ENCODE measurements at places on chromosomes 16 and 17.

GRCh38 chr17:74512624-74513091 lies 18.6 kb downstream of the CD300LB start:
- peak; percentile 48 for DNase-seq

DNA sequence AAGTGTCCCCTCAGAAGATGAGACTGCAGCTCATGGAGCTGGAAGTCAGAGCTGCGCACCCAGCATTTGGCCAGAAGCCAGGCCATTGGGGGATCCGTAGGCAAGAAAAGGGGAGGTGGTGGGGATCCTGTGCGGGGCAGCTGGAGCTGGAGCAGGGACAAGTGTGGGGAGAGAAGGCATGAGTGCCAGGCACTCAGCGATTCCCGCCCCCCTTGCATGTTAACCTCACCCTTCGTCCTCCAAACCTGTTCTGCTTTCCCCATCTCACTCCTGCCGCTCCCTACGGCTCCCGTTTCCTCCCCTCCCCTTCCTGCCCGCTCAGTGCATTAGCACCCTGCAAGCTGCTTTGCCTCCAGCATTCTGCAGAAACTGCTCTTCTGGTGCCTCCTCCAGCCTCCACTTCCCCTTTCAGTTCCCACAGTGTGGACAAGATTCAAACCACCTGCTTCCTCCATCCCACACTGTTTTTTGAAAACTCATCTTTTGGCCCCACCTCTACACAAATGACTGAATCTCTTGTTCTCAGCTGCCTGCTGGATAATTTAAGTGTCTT lies 5.6 kb downstream of the ALOX15 start:
- DNase-seq: no peak

DNA sequence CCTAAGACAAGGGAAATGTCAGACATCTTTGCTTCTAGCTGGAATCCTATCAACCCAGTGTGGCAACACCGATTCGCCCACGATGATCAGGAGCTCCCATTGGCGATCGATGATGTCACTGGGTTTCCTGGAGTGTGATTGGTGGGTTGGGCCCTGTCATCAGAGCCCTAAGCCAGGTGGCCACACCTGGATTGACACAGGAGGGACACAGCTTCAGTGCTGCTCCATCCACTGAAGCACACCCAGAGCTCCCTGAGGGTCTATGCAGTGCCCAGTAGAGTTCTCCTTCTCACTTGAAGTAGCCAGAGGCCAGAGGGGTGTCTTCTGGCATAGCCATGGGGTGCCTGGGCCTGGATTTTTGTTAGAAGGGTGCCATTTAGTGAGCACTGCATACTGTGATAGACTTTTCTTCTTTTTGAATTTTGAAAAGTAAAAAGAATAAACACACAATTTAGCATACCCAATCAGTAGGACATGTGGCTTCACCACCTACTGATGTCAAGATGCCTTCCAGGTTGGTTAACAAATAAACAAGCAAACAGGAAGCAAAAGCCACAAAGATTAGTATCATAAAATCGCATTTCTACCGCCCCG lies 77.6 kb downstream of the CMIP start:
- DNase-seq: no peak

GRCh38 chr16:24075931-24076716 lies 180.0 kb upstream of the CACNG3 start:
- DNase-seq: peak; percentile 21

DNA sequence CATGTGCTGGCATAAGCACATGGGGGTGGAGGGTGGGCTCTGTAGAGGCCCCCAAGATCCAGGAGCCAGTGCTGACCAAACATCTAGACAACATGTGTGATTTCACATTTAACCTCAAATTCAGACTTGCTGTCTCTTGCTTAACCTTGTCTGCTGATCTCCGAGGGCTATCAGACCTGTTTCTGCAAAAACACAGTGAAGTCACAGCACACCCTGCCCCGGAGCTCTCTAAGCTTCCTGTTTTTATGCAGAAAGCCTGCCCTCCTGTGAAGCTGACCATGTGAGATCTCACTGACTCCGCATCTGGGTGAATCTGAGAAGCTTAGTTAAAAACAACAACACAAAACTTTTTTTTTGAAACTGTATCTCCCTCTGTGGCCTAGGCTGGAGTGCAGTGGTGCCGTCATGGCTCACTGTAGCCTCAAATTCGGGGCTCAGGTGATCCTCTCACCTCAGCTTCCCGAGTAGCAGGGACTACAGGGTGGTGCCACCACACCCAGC lies 6.6 kb upstream of the DPEP2 start:
- DNase-seq: peak; percentile 31

GRCh38 chr17:80763293-80763867 lies 218.7 kb downstream of the RPTOR start:
- no peak for DNase-seq

- no peak for DNase-seq
Observed at GRCh38 chr17:339193-340061, 13.2 kb downstream of the RPH3AL start.

- DNase-seq: peak; percentile 82
Observed at GRCh38 chr17:39164675-39165143, 1.3 kb downstream of the ARL5C start.

- no peak for DNase-seq
Observed at GRCh38 chr16:53071748-53072301, 17.0 kb downstream of the CHD9 start.

DNA sequence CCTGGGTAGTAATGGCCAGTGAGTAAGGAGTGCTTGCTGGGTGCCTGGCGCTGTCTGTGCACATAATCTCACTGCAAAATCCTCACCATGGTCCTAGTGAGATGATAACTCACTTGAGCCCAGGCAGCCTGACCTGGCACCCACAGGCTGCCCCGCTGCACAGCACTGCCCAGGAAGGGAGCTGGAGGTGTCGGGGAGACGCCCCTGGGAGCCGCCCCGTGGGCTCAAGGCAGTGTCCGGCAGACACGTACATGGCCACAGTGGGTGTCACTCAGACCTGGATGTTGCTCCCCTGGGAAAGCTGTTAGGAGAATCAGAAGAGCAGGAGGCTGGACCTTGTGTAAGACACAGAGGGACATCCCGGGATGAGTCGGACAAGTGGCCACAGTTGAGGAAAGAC lies 44.2 kb downstream of the BEAN1 start:
- DNase-seq: no peak

DNA sequence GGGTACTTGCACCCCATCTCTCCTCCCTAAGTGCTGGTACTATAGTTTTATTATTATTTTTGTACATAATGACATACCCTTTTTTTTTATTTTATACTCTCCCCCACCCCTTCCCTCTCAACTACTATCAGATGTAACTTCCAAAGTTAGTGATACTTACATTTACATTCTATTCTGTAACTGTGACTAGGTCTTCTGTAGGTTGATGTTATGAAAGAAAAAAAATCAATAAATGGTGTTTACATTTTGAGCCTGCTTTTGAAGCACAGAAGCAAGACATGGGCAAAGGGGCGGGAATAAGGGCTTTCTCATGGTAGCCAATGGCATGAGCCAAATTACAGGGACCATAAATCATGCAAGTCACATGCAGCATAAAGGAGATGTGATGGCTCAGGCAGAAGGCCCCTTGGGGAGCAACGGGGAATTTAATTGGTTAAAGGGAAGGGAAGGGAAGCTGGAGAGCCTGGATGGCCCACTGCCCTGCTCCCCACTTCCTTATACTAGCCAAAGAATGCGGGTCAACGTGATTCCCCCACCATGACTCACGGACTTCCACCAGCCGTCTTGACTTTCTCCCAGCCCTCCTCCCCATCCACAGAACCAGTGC lies 2.4 kb upstream of the ACSF2 start:
- DNase-seq: no peak

Data from stimulated activated CD4-positive, alpha-beta T cell treated with anti-CD3 and anti-CD28 coated beads, Interleukin-4, amount 100 ng/mL, for 24 hours (primary cell).